ENCODE measurements at places on chromosomes 7 and 10. TPM values are rescaled to one million over a fixed set of nuclear protein-coding genes. Genes with fewer than 3 reads are reported as not detected.

GRCh38 chr7:47407136-47407535 lies 174.8 kb downstream of the TNS3 start:
- H3K4me3 ChIP-seq: no peak overlapping the region
- no peak overlapping the region for H3K27ac ChIP-seq

DNA sequence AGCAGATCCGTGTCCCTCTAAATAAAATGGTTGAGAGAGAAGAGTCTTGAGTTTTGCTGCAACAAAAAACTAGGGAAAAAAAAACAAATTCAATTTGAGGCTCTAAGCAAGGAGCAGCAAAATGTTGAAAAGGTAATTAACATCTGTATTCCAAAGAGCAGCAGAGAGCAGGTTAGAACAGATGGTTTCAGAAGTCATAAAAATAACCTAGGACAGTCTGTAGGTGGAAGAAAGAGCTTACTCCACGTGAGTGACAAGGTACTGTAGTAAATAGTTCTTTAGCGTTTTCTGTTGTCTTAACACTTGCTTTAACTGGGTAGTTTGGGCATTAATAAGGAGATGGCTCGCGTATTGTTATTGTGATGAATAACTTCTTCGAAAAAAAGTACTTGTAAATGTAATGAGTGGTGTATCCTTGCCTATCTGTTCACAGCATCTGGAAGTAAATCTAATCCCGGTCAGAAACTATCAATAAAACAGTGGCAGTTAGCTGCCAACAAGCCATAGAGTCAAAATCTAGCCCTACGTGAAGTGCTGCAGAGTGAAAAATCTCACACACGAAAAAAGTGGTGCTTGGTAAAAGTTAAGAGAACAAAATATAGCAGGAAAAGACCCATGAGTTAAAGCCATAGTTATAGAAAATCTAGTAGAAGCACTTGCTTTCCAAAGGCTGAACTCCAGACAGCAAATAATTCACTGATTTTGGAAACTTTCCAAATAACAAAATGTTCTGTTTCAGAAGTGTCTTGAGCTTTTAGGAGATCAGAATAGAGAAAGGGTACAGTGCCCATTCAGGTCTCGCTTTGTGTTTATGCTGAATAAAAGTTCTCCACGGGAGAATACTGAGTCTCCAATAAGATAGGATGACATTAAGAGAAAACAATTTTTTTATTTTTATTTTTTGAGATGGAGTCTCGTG lies 49.3 kb upstream of the PARD3 start:
- H3K4me3 ChIP-seq: no peak overlapping the region
- no peaks in the 10 kb centered on the region for H3K4me1 ChIP-seq
- H3K27ac ChIP-seq: no peak overlapping the region
- H3K27me3 ChIP-seq: no peaks in the 10 kb centered on the region
- DNase-seq: no peak
- H3K36me3 ChIP-seq: no peaks in the 10 kb centered on the region

DNA sequence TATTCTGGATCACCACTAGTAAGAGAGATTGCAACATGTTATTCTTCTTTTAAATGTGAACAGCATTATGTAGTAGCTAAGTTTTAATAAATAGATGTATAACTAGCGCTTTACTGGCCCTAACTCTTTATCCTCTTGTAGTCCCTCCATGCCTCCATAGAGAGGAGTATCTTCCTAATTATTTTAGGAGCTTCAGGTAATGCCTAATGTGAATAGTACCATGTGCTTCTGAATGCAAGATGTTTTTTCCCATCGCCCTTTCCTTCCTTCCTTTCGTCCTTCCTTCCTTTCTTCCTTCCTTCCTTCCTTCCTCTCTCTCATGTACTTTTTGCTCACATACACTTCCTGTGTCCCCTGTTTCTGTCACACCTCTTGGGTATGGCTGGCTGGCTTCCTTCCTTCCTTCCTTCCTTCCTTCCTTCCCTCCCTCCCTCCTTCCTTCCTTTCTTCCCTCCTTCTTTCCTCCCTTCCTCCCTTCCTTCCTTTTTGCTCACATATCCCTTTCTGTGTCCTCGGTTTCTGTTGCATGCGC lies 290.7 kb downstream of the HDAC9 start:
- no peaks in the 10 kb centered on the region for H3K27me3 ChIP-seq
- H3K36me3 ChIP-seq: no peaks in the 10 kb centered on the region
- no peak overlapping the region for H3K4me3 ChIP-seq
- H3K27ac ChIP-seq: no peak overlapping the region
- no peaks in the 10 kb centered on the region for H3K4me1 ChIP-seq

DNA sequence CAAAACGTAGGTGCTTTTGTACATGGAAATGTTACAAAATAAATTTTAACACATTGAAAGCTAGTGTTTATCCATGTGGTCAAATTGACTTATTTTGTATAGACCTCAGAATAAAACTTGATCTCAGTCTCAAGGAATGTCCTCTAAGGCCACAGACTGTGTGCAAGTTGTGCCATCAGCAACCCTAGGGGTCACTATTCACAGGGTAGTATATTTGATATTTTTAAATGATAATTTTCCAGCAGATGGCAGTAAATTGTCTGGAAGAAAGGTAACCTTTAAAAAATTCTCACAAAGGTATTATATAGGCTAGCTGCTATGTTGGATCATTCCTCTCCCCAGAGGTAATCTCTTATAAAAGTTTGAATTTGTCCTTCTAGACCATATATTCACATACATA lies 12.9 kb upstream of the SNX10 start:
- no peaks in the 10 kb centered on the region for H3K36me3 ChIP-seq
- DNase-seq: no peak
- H3K4me3 ChIP-seq: no peak overlapping the region
- H3K4me1 ChIP-seq: peaks cover 3% of the 10 kb centered on the region

Gene ZNF783
- 19.7 TPM for total RNA-seq

Gene CYP26C1
- not detected for total RNA-seq

Gene IGFBP1
- total RNA-seq: not detected

GRCh38 chr7:122306320-122307227 lies 2.0 kb upstream of the FEZF1 start:
- H3K27ac ChIP-seq: no peak overlapping the region
- H3K36me3 ChIP-seq: no peaks in the 10 kb centered on the region
- H3K27me3 ChIP-seq: peaks cover 16% of the 10 kb centered on the region
- H3K4me3 ChIP-seq: no peak overlapping the region

- peaks cover 3% of the 10 kb centered on the region for H3K27me3 ChIP-seq
- no peak overlapping the region for H3K4me3 ChIP-seq
These were observed 753 bp downstream of the CAMK2B start for GRCh38 chr7:44324481-44325200.

GRCh38 chr10:128373071-128373749 lies 247.0 kb upstream of the MKI67 start:
- no peak for DNase-seq
- no peaks in the 10 kb centered on the region for H3K4me1 ChIP-seq
- H3K27ac ChIP-seq: no peak overlapping the region

Gene FFAR4
- not detected for total RNA-seq

Gene CYP17A1
- not detected for total RNA-seq

- peaks cover 32% of the 10 kb centered on the region for H3K36me3 ChIP-seq
- H3K4me3 ChIP-seq: no peak overlapping the region
- DNase-seq: no peak
- H3K27ac ChIP-seq: no peak overlapping the region
These were observed 8.2 kb downstream of the YME1L1 start for GRCh38 chr10:27145937-27146336.

Gene TMEM236
- 0.11 TPM for total RNA-seq

- no peak overlapping the region for H3K27ac ChIP-seq
- no peak overlapping the region for H3K4me3 ChIP-seq
- H3K36me3 ChIP-seq: no peaks in the 10 kb centered on the region
- no peaks in the 10 kb centered on the region for H3K27me3 ChIP-seq
- no peak for DNase-seq
These were observed 1184.1 kb downstream of the TYW1 start for GRCh38 chr7:68180761-68181160.

GRCh38 chr7:141837683-141838082 lies 3.6 kb downstream of the PRSS37 start:
- H3K4me3 ChIP-seq: no peak overlapping the region
- no peak for DNase-seq
- no peaks in the 10 kb centered on the region for H3K36me3 ChIP-seq
- H3K4me1 ChIP-seq: no peaks in the 10 kb centered on the region
- no peaks in the 10 kb centered on the region for H3K27me3 ChIP-seq
- H3K27ac ChIP-seq: no peak overlapping the region

- H3K27ac ChIP-seq: no peak overlapping the region
- no peaks in the 10 kb centered on the region for H3K27me3 ChIP-seq
- DNase-seq: no peak
- no peak overlapping the region for H3K4me3 ChIP-seq
- no peaks in the 10 kb centered on the region for H3K4me1 ChIP-seq
These were observed 125.3 kb downstream of the CHN2 start for GRCh38 chr7:29319719-29320521.

- H3K27me3 ChIP-seq: no peaks in the 10 kb centered on the region
- H3K4me3 ChIP-seq: no peak overlapping the region
- peaks cover 4% of the 10 kb centered on the region for H3K4me1 ChIP-seq
- H3K36me3 ChIP-seq: peaks cover 51% of the 10 kb centered on the region
- DNase-seq: no peak
These were observed 10.2 kb downstream of the NDST2 start for GRCh38 chr10:73801253-73801590.

GRCh38 chr10:12972146-12972545 lies 29.4 kb downstream of the CCDC3 start:
- no peak overlapping the region for H3K4me3 ChIP-seq
- no peak overlapping the region for H3K27ac ChIP-seq
- H3K36me3 ChIP-seq: no peaks in the 10 kb centered on the region
- no peaks in the 10 kb centered on the region for H3K27me3 ChIP-seq
- no peak for DNase-seq

DNA sequence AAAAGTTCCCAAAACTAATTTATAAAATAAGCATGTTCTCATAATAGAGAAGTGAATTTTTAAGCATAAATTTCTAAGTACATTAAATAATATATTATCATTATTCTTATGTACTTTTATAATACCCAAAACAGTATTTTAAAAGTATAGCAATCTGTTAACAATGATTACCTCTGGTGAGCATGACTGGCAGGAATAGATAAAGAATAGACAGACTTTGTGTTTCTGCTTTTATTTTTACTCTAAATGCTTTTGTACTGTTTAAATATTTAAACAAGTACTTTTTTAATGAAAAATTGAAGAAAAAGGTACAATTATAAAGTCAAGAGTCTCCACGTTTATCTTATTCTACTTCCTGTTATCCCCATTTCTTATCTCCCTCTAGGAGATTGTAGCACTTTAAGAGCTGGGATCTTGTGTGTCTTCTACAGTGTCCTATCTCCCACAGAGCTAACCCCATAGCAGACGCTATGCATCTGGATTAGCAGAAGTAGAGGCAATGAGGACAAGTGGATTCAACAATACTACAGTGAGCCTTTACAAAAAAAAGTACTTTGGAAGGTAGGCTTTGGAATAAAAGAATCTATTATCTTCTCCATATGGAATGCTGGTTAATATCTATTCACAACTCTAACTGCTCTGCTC lies 42.9 kb downstream of the IDE start:
- no peak overlapping the region for H3K4me3 ChIP-seq
- H3K27me3 ChIP-seq: no peaks in the 10 kb centered on the region
- no peak overlapping the region for H3K27ac ChIP-seq
- no peaks in the 10 kb centered on the region for H3K4me1 ChIP-seq

DNA sequence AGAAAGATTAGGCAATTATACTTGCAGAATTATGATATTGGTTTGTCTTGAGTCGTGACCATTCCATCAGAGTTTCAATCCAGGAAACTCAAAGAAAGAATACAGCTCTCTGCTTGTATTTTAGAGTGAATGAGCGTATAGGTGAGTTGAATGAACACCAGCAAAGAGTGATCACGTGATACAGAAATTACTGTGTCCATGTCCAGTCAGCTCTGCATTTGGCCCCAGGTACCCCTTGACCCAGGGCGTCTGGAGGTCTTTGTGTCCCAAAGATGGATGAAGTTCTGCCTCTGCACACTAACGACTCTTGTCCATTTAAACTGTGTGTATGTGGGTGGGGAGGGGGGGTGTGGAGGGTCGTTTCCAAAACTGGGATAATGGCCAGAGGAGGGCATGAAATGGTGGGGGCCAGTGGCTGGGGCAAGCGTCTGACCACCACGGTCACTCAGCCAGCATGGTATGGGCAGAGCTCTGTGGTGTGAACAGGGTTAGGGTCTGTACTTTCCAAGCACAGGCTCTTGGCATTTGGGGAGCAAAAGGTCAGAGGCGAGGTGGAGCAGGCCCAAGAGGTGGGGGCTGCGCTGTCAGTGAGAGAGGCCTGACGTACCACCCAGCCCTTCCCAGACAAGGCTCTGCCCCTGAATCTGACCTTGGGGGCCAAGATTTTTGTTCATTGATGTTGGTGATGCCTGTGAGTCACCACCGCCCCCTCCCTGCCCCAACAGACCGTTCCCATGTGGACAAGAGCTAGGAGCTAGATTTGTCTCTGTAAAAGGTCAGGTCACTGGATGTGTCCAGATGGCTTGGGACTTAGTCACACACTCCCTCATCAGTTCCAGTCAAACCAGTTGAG lies 1.4 kb downstream of the PTPRE start:
- no peaks in the 10 kb centered on the region for H3K36me3 ChIP-seq
- no peak overlapping the region for H3K4me3 ChIP-seq
- DNase-seq: no peak
- no peaks in the 10 kb centered on the region for H3K4me1 ChIP-seq
- no peak overlapping the region for H3K27ac ChIP-seq
